ENCODE measurements at places on chromosomes 4 and X.

DNA sequence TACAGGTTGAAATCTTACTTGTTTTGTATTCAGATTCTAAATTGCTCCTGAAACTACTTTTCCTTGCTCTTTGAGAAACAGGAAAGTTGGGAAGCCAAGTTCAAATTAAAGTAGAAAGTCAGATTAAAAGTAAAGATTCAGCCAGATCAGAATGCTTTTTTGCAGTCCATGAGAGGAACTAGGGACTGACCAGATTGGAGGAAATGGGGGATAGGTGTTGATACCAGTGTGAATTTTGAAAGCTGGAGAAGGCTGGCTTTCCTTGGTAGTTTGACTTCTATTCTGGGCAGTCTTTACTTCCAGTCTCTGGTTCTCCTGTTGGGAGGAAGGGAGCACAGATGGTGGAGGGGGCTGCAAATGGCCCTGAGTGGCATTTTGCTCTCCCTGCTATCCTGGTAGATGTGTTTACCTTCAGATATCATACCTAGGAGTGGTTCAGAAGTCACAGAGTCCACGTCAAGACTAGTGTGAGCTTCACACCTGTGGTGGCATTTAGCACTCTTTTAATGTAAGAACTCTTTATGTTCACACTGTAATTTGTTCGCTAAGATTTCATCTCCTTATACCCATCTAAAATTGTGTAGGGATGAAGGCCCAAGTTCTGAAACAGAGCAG lies 68.8 kb downstream of the FNIP2 start:
- DNase-seq, result no peak

GRCh38 chr4:534576-535151 lies 35.7 kb downstream of the PIGG start:
- DNase-seq, result no peak

- no peak for DNase-seq
Observed at GRCh38 chr4:14339715-14340114, 662.6 kb upstream of the CPEB2 start.

GRCh38 chr4:149441338-149441737 lies 374.3 kb downstream of the IQCM start:
- no peak for DNase-seq

GRCh38 chrX:46208225-46208854 lies 336.9 kb downstream of the ZNF674 start:
- no peak for DNase-seq

DNA sequence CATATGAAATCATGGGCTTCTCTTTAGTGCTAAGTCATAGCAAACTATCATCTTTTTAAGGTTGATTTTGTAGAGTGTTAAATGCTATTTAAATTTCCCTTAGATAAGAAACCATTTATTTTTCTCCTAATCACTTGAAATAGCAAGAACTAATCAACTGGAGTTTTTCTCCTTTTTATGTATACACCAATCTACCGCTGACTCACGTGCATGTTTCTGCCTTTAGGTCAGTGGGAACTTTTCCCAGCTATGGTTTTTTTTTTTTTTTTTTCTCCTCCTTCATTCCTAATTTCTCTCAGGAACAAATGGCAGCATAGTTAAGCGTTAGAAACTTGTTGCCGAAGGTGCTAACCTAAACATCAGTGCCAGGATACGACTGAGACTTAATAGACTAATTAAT lies 176.4 kb downstream of the BMPR1B start:
- DNase-seq, result no peak

GRCh38 chr4:113971706-113972360 lies 7.6 kb downstream of the ARSJ start:
- DNase-seq, result no peak

GRCh38 chrX:104343428-104344129 lies 88.8 kb upstream of the ESX1 start:
- DNase-seq, result peak; percentile 16

DNA sequence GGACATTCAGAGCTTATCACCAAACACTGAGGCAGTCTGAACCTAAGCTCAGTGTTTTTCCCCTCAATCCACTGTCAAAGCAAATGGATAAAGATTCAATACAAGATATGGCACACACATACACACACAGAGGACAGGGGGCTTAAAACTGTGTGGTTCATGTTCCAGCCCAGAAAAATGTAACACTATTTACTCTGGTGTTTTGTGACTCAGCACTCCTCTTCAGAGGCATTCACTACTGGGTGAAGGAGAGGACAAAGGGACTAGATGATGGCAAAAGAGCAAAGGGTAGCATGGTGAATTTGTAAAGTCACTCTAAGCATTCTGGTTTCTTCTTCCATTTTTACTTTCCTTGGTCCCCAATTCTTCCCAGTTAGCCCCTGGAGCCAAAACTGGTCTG lies 120.3 kb downstream of the ARHGEF9 start:
- no peak for DNase-seq

DNA sequence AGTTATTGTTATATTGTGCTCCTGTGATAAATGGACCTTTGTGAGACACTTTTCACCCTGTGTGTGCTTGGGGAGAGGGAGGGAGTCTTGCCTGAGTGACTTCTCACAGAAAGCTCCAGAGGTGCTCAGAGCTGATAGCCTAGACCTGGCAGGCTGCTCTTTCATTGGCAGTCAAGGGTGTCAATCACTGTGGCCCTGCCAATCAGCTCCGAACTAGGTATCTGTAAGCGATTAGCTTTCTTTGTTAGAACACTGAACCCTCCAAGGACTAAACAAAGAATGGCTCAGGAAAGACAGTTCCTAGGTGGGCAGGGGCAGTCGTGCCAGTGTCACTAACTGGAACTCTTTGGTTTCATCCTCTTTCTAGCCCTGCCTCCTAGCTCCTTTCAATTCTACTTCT lies 2.7 kb upstream of the NALF2 start:
- no peak for DNase-seq

DNA sequence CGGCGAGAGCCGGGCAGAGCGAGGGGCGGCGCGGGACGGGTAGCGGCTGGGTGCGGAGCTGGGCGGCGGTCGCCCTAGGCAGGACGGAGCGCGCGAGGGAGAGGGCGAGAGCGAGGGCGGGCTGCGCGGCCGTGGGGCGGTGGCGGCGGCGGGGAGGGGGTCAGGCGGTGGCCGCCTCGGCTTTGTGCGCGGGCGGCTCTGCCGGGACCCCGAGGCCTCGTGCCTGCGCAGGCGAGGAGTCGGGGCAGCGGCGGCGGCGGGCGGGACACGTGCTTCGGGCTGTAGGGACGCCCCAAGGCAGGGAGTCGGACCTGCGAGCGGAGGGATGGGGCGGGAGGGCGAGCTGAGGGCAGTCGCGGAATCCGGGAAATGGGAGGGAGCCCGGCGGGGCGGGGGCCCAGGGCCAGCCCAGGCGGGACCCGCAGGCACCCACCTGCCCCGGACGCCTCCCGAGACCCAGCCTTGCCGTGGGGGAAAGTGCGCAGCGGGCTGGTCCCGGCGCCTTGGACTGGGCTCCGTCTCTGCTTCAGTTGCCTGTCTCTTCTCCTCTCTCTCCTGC lies 465 bp downstream of the BMPR1B start:
- DNase-seq, result no peak

GRCh38 chr4:145842224-145842887 lies 96.3 kb downstream of the ZNF827 start:
- DNase-seq, result no peak

DNA sequence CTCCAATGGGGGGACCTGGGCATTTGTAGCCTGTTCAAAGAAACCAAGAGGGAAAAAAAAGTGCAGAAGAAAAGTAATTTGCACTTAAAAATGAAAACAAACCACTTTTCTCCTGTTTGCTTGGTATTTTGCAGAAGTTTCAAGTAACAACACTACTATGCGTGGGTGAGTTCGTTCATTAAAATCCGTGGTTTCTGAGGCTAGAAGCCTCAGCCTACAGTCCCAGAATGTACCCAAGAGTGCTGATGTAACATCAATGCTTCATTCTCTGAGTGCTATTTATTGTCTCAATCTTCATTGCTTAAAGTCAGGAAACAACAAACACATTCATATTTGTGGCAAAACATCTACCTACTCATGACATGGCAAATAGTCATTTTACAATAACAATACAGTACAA lies 29.2 kb downstream of the LGI2 start:
- no peak for DNase-seq

Measured in stimulated activated CD8-positive, alpha-beta memory T cell treated with anti-CD3 and anti-CD28 coated beads, Interleukin-15, amount 100 ng/mL, for 48 hours (primary cell).